ENCODE measurements at places on chromosomes 1 and 21. TPM values are rescaled to one million over a fixed set of nuclear protein-coding genes. Genes with fewer than 3 reads are reported as not detected.

The VPS45 gene
- 68.6 TPM for polyA plus RNA-seq

The BARHL2 gene
- polyA plus RNA-seq: not detected

The SCCPDH gene
- 60.9 TPM for polyA plus RNA-seq

GRCh38 chr1:100794748-100795645, 75.5 kb downstream of the VCAM1 start:
- DNase-seq: no peak

DNA sequence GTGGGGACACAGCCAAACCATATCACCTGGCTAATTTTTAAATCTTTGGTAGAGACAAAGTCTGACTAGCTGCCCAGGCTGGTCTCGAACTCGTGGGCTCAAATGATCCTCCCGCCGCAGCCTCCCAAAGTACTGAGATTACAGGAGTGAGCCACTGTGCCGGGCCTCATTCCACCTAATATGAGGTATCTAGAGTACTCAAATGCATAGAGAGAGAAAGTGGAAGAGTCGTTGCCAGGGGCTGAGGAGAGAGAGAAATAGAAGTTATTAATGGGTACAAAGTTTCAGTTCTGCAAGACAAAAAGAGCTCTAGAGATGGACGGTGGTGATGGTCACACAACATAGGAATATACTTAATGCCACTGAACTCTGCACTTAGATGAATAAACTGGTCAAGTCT, 119.6 kb downstream of the TOMM20 start:
- no peak for DNase-seq
